WTC11 (cell line): ENCODE measurements at places on chromosomes 1 and 21. TPM values are rescaled to one million over a fixed set of nuclear protein-coding genes. Genes with fewer than 3 reads are reported as not detected.

DNA sequence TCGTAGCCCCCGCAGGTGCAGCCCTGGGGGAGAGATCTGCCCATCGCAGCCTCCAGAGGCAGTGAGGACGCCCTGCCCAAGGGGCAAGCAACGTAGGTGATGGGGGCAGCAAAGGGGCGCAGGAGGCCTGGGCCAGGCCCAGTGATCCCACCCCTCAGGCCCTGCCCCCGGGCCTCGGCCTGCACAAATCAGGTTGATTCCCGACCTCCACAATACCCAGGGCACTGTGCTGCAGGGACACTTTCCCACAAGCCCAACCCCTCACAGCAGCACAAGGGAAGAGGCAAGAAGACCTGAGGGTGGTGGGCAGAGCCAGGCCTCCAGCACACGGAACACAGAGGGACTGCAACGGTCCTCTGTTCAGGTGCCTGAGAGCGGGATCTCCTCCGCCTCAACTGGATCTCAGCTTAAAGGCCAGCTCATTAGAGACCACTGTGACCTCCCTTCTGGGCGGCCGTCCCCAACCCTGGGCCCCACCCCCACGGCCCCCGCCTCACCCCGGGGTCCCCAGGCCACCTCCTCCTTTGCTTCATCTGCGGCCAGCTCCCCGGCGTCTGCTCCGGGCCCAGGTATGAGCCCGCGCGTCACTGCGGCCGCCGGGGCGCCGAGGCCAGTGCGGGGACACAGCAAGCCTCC is 812 bp upstream of the ARF1 start:
- peaks cover 10% of the 10 kb centered on the region for H3K36me3 ChIP-seq
- DNase-seq: peak; percentile 42
- H3K4me1 ChIP-seq: peaks cover 30% of the 10 kb centered on the region
- H3K27ac ChIP-seq: no peak overlapping the region
- peak overlapping the region; percentile 70 for H3K4me3 ChIP-seq
- peaks cover 42% of the 10 kb centered on the region for H3K27me3 ChIP-seq

SLC1A7 gene
- total RNA-seq: 0.07 to 0.14 TPM in 2 of 3 replicates, not detected in the other

DNA sequence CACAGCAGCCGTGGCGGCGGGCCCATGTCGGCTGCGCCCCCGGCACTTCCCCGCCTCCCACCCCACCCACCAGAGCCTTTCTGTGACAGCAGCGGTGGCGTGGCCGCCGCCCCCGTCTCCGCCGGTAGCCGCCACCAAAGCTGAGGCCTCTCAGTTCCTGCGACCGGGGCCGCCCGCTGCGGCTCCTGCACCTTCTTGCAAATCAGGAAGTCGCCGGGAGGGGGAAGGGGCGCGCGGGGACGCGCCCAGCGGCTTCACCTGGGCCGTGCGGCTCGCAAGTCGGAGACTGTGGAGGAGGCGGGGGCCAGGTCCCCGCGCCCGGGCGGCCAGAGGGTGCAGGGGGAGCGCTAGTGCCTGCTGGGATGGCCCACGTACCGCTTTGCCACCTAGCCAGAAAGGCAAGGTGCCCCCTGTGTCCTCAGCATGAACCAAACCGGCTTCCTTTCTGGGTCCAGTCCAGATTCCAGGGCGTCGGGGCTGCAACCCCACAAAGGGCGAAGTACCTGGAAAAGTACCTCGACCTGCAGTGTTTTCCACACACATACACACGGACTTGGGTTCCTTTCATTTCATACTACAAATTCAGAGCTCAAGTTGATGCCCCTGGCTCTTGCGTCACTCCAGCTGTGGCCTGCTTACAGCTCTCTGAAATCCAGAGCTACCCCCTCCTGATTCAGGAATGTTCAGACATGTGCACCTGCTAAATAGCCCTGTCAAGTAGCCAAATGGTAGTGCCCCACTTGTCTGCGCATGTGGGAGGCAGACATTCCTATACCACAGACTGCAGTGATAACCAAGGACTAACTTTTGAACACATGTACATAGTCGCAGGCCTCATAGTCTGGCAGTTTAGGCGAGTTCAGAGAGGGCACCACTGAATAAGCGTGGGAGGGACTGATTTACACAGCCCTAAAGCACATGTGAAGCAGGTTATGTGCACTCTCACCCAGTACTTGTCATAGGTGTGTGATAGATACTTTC is at the start of gene DENND1B:
Gene DENND1B, minus strand, starts transcription at position 199 of the 981 bp plus-strand sequence. CDS start 325 bp downstream, outside the sequence.
- no peak within 1 kb of the TSS for H3K27ac ChIP-seq
- peaks cover 15% of the 10 kb centered on the region for H3K27me3 ChIP-seq
- H3K4me1 ChIP-seq: peaks cover 27% of the 10 kb centered on the region

GRCh38 chr1:20112279-20113000 is 6.9 kb downstream of the PLA2G2D start:
- H3K27me3 ChIP-seq: no peaks in the 10 kb centered on the region; the same call in 1 of the 2 replicates
- DNase-seq: no peak
- peaks cover 25% of the 10 kb centered on the region for H3K4me1 ChIP-seq
- no peaks in the 10 kb centered on the region for H3K36me3 ChIP-seq
- H3K4me3 ChIP-seq: no peak overlapping the region
- no peak overlapping the region for H3K27ac ChIP-seq

DNA sequence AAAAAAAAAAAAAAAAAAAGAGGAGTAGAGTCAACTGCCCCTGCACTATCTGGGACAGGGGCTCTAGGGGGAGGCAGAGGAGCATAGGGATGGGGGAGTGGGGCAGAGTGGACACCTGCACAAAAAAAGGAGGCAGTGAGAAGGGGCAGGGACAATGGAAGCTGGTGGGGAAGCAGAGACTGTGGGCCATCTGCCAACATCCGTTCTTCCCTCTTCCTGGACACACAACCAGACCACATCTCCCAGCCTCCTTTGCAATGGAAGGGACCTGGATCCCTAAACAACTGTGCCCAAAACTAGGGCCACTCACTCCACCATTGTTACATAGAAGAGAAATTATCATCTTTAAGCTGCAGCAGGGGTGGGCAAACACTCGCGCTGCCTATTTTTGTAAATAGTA is 38.4 kb downstream of the NEK2 start:
- H3K36me3 ChIP-seq: no peaks in the 10 kb centered on the region
- no peak overlapping the region for H3K27ac ChIP-seq
- no peaks in the 10 kb centered on the region; the same call in 1 of the 2 replicates for H3K27me3 ChIP-seq
- DNase-seq: no peak
- peaks cover 6% of the 10 kb centered on the region; the same call in 1 of the 2 replicates for H3K4me1 ChIP-seq

DNA sequence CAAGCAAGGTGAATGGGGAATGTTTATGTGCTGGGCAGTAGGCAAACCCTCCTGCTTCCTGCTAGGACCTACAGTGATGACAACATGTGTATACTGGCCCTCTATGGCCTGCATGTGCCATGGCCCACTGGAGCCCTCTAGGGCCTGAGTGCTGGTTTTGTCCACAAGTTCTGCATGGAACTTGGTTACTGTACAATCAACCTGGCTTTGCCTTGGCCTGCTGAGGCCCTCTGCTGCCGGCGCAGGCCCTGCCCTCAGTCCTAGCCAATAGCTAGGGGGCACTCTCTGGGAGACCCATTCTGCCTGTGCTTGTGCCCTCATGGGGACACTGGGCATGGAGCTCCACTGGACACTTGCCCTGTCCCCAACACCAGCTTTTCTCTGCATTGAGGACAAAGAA is 138.6 kb upstream of the NGF start:
- peaks cover 5% of the 10 kb centered on the region; the same call in 1 of the 2 replicates for H3K27me3 ChIP-seq
- H3K4me1 ChIP-seq: no peaks in the 10 kb centered on the region; the same call in 1 of the 2 replicates
- H3K4me3 ChIP-seq: no peak overlapping the region

GRCh38 chr1:18319099-18319498 is 161.6 kb upstream of the KLHDC7A start:
- peaks cover 35% of the 10 kb centered on the region for H3K27me3 ChIP-seq
- H3K4me1 ChIP-seq: peaks cover 17% of the 10 kb centered on the region
- H3K36me3 ChIP-seq: peaks cover 15% of the 10 kb centered on the region

ITGB2 gene
- total RNA-seq: 1.0 to 1.5 TPM (median 1.5 TPM) in 3 replicates

TBX19 gene
- 1.2 to 1.3 TPM (median 1.2 TPM) in 3 replicates for total RNA-seq

- peak overlapping the region; percentile 97 for H3K27ac ChIP-seq
- peaks cover 94% of the 10 kb centered on the region for H3K4me1 ChIP-seq
- H3K27me3 ChIP-seq: no peaks in the 10 kb centered on the region
- peak; percentile 84 for DNase-seq
- H3K4me3 ChIP-seq: peak overlapping the region; percentile 51
These were observed 95.5 kb downstream of the SSBP3 start for GRCh38 chr1:54310439-54311328.

DNA sequence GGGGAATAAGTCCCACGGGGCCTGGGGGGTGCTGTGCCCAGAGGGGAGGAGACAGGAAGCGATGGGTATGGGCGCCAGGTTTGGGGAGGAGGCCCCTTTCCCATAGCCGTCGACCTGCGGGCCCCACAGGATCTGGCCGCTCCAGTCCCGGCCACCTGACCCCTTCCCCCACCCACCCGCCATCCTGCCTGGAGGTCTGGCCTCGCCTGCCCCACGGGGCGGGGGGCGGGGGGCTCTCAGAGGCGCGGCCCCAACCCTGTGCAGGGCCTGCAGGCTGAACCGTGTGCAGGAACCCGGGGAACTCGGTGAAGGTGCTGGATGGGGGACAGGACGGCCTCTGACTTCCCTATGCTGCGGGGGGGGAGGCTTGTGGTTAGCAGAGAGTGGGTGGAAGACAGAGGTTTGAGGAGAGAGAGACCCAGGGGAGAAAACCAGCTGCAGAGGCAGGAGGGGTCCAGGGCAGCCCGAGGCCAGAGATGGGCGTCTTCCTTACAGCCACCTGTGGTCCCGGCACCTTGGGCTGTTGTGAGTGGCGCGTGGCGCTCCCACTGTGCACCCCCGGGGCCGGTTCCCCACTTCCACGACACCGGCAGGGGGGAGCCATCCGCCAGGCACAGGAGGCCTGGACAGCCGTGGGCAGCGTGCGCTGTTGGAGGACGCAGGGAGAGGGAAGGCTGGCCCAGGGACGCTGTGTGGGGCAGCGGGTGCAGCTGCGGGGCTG is 2.5 kb upstream of the TNFRSF18 start:
- H3K27me3 ChIP-seq: peaks cover 4% of the 10 kb centered on the region
- H3K4me1 ChIP-seq: no peaks in the 10 kb centered on the region

KCNA3 gene
- total RNA-seq: 1.1 to 1.2 TPM (median 1.2 TPM) in 3 replicates

GRCh38 chr1:210626341-210626740 is 297.6 kb downstream of the HHAT start:
- no peaks in the 10 kb centered on the region for H3K36me3 ChIP-seq
- DNase-seq: no peak
- no peak overlapping the region for H3K27ac ChIP-seq

- H3K27me3 ChIP-seq: no peaks in the 10 kb centered on the region
- peaks cover 9% of the 10 kb centered on the region for H3K36me3 ChIP-seq
- H3K27ac ChIP-seq: no peak overlapping the region; the same call in 1 of the 2 replicates
- DNase-seq: no peak
- H3K4me3 ChIP-seq: no peak overlapping the region
These were observed 15.7 kb downstream of the FTCD start for GRCh38 chr21:46139686-46140085.

DNA sequence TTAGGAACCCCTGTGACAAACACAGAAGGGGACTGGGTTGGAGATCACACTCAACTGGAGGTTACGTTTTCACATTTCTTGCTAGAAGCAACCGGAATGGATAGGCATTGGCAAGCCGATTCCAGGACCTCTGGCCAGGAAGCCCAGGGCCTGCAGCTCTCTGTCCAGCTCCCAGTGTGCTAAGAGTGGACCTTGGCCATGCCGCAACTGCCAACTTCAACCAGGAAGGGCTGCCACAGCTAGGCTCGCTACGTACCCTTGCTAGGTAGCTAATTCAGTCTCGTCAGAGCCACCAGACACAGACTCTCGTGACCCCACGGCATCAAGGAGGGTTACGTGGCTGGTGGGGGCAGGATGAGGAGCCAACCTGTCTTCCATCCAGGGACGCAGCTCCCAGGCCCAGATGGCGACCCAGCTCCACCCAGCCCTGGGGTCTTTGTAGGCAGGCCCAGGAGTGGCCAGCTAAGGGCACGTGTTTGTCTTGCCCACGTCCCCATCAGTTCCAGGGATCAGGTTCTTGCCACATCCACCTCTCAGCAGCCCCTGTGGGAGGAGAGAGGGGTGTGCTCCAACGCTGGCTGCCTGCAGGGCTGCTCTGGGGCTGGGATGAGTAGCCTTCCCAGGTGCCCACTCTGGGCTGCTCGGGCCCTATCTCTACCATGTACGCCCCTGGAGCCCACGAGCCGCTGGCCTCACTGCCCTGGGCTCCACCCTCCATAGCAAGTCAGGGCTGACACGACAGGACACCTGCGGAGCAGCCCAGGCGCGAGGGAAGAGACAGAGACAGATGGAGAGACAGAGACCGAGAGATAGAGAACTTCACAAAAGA is 39.2 kb downstream of the UBE2G2 start:
- no peaks in the 10 kb centered on the region for H3K36me3 ChIP-seq
- H3K4me3 ChIP-seq: no peak overlapping the region
- DNase-seq: no peak
- no peak overlapping the region for H3K27ac ChIP-seq
- H3K27me3 ChIP-seq: peaks cover 4% of the 10 kb centered on the region; the same call in 1 of the 2 replicates

- H3K4me1 ChIP-seq: no peaks in the 10 kb centered on the region
- no peak overlapping the region for H3K4me3 ChIP-seq
These were observed 611.6 kb downstream of the SMYD3 start for GRCh38 chr1:245895455-245895959.

DNA sequence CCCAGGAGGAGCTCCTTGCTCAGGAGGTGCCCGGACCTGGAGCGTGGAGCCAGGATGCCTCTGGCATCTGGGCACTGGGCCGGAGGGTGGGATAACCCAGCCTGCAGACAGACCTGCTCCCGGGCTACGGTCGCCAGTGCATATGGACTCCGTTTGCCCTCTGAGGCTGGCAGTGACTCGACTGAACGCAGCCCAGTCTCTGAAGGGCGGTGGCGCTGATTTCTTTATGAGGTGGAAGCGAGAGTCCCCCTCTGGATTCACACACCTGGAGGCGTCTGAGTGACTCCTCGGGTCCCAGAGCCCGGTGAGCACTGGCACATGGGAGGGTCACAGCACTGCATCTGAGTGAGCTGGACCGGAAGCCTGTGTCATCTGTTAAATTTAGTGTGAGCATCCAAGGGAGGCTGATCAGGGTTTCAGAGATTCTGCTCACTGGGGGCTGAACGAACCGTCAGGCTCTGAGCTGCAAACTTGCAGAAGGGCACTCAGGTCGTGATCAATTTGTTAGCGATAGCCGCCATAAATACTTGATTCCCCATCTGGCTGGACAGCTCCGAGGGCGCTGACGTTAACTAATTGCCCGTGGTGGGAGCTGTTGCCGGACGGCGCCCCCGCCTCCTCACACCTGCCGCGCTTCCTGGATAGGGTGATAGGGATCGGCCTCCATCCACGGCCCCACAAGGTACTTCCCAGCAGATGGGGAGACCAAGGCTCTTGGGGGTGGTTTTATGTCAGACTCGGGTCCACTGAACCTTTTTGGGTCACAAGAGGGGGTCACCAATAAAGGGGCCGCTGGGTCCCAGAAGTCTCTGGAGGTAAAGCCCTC is 60.7 kb upstream of the TTC34 start:
- no peak overlapping the region for H3K27ac ChIP-seq
- H3K36me3 ChIP-seq: peaks cover 18% of the 10 kb centered on the region
- peaks cover 5% of the 10 kb centered on the region for H3K27me3 ChIP-seq
- DNase-seq: no peak
- H3K4me1 ChIP-seq: no peaks in the 10 kb centered on the region
